NCI-H1694 treated with DMSO at 0.1 percent for 48 hours (cell line): ENCODE measurements at places on chromosomes 1 and 21.

GRCh38 chr1:212179394-212180076 lies 105.7 kb upstream of the PPP2R5A start:
- no peak for DNase-seq

- no peak for DNase-seq
Measured at GRCh38 chr1:231121533-231121932, 40.3 kb upstream of the TRIM67 start.

DNA sequence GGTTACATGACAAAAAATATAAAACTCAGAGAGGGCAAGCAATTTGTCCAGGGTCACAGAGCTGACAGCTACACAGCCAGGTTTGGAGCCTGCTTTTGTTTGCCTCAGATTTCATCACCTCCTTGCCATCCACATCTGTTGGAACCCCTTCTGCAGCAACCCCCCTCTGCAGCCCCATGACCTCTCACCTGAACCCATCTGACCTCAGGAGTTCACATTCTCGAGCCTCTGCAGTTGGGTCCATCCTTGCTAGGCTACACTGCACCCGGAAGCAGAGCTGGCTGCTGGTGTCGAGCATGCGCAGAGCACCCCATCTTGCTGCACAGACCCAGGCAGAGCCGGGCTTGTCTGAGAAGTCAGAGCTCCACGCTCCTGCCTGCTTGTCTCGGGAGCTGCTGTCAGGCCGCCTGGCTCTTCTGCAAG lies 10.0 kb downstream of the C1QB start:
- DNase-seq = no peak

GRCh38 chr1:26826261-26827105 lies at the start of gene ZDHHC18:
TSS of gene ZDHHC18 (plus strand) at chr1:26826688. CDS start at chr1:26826805, 117 bp downstream.
- DNase-seq = peak; percentile 32

DNA sequence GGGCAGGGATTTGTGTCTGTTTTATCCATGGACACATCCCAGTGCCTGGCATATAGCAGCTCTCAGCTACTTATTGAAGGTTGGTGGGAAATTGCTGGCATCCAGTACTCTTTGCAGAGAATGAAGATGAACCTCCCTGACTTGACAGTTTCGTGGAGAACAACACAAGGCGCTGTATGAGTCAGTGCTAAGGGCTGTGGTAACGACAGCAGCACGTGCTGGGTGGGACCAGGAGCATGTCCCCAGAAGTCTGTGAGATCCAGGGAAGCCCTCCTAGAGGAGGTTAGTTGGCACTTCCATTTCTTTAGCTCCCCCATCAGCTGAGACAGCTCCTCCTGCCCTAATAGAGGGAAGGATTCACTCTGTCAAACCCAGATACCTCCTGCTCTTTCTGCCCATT lies 25.9 kb upstream of the IL19 start:
- DNase-seq = no peak

- DNase-seq = no peak
Measured at GRCh38 chr1:201456499-201457309, 12.3 kb downstream of the PHLDA3 start.

GRCh38 chr1:199979071-199979470 lies 48.4 kb upstream of the NR5A2 start:
- DNase-seq = peak; percentile 46

- no peak for DNase-seq
Measured at GRCh38 chr1:194568610-194569009, 1382.2 kb upstream of the B3GALT2 start.

GRCh38 chr1:230149751-230150584 lies 82.9 kb downstream of the GALNT2 start:
- DNase-seq = no peak
